ENCODE measurements at places on chromosomes 3 and 15.

DNA sequence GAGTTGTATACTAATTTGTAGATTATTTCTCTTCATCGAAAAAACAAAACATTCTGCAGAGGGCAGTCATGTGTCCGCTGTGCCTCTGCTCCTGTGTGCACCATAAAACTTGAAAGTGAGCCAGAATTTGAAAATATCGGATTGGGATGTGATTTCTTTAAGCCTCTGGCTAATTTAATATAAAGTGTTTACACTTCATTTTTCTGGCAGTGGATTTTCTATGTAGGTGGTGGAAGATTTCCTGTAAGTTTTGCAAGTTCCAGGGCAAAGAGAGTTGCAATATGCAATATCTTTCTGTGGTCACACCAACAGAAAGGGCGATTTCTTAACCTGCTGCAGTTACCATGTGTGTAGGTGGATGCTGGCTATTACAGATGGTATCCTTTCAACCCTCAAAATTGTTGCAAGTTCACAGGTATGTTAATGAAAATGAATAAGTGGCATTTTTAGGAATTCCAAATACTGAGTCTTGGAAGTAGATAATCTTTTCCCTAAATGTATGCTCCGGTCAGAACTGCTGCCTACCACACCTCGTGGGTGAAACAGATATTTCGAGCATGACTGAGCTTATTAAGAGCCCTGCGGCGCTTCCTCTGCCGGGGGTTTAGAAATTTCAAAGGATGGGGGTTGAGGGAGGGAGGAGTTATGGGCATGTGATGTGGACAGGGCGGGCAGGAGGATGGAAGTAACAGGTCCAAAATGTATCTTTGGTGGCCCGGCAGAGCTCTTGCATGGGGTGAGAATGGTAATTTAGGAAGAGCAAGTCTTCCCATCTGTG, 134.0 kb downstream of the PGPEP1L start:
- DNase-seq, result no peak

DNA sequence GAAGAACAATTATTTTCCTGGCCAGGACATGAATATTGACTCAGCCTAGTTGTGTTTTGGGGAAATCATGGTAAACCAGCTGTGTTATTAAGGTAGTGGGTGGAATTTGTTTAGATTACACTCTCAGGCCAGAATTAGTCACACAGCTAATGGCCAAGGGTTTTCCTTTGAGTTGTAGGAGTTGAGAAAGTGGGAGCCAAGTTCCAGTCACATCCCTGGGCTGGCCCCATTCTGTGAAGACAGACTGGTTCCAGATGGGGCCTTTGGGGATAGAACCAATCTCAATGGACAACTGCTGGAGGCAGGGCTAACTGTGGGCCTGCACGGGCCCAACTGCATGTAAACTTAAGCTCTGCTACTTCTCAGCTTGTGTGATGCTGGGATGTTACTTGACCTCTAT, 1.4 kb upstream of the RASL12 start:
- no peak for DNase-seq

GRCh38 chr15:94119298-94119811, 112.0 kb upstream of the MCTP2 start:
- no peak for DNase-seq

DNA sequence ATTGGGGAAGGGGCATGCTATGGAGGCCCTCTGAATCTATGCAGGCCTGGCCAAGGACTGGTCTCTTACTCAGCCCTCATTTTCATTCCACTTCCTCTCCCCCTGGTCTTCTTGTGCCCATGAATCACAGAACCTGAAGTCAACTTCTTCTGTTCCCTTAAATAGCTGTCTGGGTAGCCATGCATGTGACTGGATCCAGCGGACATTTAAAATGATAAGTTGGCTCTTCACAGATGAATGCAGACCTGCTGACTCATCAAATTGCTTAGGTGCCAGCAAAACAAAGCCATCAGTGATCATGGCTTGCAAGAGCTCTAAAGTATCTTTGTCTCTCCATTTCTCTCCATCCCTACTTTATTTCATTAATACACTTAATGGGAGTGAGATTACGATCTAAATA, 90.1 kb upstream of the CADPS start:
- DNase-seq, result no peak

GRCh38 chr3:49339581-49339940, 292 bp downstream of the USP4 start:
- no peak for DNase-seq
